Activated CD4-positive, CD25-positive, alpha-beta regulatory T cell treated with anti-CD3 and anti-CD28 coated beads, Interleukin-2, amount 50 U/mL, for 24 hours (primary cell): ENCODE measurements at places on chromosomes 1 and 21.

GRCh38 chr1:98556521-98557158 is 104.9 kb upstream of the SNX7 start:
- ATAC-seq, result no peak

DNA sequence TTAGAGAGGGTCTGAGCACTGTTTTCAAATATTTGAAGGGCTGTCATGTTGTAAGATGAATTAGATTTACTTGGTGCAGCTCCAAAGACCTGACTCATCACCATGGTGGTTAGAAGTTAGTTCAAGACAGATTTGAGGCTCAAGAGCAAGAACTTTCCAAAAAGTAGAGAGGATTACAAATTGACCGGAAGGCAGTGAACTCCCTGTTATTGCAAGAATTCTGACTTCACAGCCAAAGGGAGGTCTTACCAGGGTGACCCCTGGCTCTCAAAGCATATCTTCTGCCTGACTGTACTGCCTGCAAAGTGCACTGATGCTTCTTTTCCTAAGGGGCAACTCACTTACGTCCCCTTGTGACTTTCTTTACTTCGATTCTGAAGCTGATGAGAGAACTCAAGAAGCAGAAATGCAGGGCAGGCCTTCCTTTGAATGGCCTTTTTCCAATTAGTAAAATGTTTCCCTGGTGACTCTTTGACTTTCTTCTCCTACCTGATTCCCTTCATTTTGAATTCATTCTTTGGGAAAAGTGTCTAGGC is 86.4 kb downstream of the NAV1 start:
- ATAC-seq, result no peak

- no peak for ATAC-seq
Measured at GRCh38 chr1:7811476-7811875, 27.4 kb downstream of the PER3 start.

DNA sequence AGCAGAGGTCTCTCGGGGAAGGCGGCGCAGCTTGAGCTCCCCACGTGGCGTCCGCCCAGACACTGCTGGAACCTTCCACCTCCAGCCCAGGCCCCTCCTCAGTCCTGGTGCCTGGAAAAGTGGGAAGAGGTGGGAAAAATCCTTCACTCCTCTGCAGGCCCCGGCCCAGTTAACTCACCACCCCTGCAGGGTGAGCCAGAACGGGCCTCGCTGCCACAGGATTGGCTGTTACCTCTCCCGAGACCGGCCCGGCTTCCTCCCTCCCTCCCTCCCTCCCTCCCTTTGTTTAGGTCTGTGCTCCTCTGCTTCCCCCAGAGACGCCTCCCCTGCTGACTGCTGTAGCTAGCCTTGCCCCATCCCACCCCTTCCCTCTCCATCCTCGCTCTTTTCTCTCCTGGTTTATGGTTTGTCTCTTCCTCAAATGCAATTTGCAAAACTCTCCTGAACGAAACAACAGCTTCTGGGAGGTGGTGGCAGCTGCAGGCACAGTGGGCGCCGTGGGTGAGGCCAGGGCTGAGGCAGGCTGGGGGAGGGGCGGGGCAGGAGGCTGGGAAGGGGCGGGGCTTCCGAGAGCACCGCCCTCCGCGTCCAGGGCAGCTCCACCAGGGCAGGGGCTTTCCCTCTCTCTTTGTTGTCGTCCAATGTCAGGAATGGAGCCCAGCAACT is 6.5 kb downstream of the CAPN9 start:
- ATAC-seq, result no peak

DNA sequence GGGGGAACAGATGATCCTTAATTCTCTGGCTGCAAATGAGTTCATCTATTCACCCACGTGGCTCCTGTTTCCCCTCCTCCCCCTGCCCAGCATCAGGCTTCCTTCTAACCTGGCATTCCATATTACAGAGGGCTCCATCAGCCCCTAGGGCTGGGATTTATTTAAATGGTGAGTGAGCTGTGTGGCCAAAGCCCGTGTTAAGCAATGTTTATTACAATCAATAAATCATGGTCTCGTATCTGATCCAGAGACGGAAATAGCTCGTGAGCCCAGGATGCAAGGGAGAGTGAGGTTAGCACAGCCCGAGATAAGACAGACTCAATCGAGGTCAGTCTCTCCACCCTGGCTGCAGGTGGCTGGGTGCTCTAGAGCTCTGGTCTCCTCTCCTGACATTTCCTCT is 43.1 kb upstream of the IGSF21 start:
- no peak for ATAC-seq

DNA sequence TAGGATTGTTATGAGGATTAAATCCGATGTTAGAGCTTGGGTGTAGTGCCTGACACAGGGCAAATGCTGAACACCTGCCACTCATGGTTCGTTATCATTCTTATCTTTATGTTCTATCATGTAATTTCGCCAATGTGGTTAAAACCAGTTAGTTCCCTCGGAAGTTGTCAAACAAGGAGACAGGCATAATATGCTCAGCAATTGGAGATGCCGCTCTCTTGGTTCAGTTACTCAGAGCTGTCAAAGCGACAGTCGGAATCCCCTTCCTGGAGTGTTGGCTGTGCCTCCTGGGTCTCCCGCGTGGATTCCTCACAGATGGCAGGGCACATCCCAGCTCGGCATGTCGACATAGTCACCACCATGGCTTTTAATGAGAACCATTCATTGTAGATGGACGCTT is 192.2 kb downstream of the ROR1 start:
- ATAC-seq, result no peak
